ENCODE measurements at places on chromosomes 4 and X.

- DNase-seq = no peak
Observed at GRCh38 chr4:46993075-46994006, at the start of gene GABRA4. Gene GABRA4 (minus strand): TSS chr4:46993581. CDS start chr4:46993424, 157 bp downstream.

GRCh38 chr4:129899849-129900248 is 803.9 kb downstream of the C4orf33 start:
- no peak for DNase-seq

- DNase-seq = no peak
Observed at GRCh38 chr4:26402458-26402857, 81.6 kb downstream of the RBPJ start.

DNA sequence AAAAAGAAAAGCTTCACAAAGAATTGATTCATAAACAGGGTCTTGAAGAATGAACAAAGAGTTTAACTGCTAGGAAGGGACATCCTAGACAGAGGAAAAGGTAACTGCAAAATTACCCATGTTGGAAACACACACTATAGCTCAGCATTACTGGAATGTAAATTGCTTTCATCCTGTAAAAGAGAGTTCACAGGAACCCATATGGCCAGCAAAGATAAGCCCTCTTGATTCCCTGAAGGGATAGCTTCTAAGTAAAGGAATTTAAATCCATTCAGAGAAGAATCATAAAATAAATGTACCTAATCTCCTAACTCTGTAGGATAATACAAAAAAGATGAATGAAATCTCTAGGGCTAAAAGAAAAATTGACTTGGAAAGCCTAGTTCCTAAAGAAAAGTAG is 107.1 kb upstream of the INTU start:
- no peak for DNase-seq

DNA sequence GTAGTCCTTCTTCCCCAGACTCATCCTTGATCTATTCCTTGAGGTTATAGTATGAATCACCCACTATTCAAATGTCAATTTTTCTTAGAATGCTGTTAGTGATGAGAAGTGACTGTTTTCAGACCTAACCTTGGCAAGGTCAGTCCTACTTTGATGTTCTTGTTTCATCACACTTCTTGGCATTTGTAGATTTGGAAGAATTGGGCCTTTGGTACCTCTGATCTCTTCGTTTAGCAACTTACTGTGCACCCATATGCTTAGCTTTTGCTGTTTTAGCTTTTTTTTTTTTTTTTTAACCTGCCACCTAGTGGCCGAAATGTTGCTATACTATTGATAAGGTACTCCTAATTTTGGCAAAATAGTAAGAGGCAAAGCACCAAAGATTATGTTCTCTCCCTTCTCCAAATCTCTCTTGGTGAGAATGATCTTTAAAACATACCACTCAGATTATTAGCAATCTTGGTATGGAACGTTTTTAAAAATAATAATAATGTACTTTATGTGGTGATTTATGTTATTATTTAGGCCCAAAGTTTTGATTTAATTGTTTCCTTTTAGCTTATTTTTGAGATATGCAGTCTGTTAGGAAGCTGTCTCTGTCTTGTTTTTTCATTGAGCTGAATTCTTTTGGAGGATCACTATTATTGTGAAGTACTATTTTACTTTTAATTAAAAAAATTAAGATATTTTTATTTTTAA is 16.6 kb downstream of the DCK start:
- no peak for DNase-seq

DNA sequence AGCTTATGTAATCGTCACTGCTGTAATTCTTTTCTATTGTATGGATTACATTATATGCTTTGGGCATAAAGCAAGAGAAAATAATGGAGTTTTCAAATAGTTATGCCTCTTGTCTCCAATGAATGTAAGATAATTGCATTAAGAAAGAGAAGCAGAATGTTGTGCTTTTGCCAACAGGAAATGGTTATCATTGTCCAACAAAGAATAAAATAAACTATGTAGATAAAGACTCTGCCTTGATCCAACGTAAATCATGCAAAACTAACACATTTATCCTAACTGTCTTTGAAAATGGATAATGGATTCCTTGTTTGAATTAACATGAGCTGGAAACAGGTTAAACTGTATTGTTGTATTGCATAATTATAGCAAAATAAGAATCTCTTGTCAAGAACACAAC is 1709.0 kb downstream of the PCDH7 start:
- no peak for DNase-seq

- no peak for DNase-seq
Observed at GRCh38 chr4:176561368-176561767, 231.4 kb downstream of the VEGFC start.

DNA sequence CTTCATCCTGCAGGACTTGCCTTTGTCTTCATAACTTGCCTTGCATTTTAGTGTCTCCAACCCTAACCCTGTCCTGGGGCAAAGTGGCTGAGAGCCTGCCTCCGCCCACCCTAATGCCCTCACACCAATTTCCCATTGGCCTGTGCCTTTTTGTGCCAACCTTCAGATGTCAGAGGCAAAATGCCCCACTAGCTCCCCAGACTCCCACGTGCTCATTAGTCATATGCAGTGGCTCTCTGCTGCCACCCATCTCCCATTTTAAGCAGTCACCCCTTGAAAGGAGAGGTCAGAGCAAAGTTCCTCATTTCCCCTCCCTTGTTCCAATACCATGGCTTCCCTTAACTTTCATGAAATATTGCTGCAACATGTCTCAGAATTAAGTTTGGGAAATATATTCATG is 74.8 kb upstream of the PASD1 start:
- no peak for DNase-seq

Measured in stimulated activated CD4-positive, alpha-beta T cell treated with anti-CD3 and anti-CD28 coated beads, Interleukin-12 subunit alpha, Interleukin-12 subunit beta, amount 100 ng/mL, for 24 hours (primary cell).